Left kidney (tissue), 8 donors: ENCODE measurements at places on chromosomes 11 and 22. TPM values are rescaled to one million over a fixed set of nuclear protein-coding genes. Genes with fewer than 3 reads are reported as not detected.

DNA sequence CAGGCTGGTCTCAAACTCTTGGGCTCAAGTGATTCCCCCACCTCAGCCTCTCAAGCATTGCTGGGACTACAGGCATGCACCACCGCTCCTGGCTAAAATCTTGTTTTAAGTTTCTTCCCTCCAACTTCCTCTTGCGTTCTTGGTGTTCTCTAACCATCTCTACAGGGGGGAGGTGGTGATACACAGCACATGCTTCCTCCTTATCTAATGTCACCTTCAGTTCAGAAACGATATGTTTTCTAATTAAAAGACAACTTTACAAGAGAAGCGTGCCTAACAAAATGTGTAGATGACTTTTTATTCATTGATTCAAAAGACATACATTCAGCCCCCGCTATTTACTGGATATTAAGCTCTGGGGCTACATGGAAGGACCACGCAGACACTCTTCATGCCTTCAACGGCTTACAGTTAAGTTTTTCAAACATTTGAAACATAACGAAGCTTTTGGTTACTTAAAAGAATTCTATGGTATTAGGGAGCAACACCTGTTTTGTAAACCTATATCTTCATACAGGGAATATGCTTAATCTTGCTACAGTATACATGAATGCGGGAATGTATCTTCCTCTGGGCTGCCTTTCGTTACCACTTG lies 933 bp upstream of the DLAT start:
- peak; percentile 5 for DNase-seq

DNA sequence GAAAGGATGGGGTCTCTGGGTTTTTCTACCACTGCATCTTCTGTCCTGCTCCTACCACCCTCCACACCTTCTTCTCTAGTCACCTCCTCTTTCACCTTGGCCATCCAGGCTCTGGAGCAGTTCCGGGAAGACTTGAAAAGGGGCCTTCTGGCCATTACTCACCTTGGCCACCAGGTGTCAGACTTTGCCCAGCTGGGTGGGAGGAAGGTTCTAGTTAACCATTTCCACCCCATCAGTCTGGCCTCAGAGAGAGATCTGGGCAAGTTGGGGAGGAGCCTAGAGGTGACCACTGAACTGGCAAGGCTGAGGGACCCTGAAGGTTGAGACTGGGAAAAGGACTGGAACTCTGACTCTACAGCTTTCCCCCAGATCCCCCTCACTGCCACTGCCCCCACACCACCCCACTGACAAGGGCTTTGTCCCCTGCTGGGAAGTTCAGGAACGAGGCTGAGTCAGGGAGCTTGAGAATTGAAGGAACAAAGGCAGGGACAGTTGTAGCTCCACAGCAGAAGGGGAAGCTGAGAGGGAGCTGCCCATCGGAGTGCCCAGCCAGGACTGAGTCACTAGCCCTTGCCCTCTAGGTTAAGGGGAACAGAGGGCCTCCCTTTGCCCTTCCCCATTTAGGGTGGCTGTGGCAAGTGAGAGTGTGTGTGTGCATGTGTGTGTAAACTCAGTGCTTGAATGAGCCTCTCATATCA lies 3.7 kb upstream of the POLD4 start:
- peak; percentile 77 for DNase-seq

GRCh38 chr22:20426259-20426615 lies 11.4 kb downstream of the SCARF2 start:
- no peak for DNase-seq

DNA sequence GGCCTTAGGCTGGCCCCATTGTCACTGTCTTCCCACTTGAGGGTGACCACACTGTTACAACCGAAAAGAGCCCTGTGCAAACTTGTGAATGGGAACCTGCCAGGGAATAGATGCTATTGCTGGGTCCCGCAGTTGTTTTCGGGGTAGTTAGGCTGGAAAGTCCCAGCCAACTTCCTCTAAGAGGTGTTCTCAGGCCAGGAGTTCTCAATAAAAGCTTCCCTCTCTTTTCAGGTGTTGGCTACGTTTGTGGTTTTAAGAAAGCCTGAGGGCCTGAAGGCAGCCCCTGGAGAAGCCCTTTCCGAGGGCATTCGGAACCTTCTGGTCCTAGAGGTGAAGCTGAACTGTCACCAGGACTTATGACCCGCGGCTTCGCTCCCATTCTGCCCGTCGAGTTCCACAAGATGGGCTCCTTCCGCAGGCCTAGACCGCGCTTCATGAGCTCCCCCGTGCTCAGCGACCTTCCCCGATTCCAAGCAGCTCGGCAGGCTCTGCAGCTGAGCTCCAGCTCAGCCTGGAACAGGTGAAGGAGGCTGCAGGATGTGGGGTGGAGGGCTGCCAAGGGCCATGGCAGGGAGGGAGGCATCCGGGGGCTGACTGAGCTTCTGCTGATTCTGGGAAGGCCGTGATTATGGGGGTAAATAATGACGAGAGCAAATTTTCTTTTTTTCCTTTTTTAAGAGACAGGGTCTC lies 104.8 kb downstream of the PRR5L start:
- DNase-seq: no peak

GRCh38 chr11:8267831-8268529 lies 4.3 kb upstream of the LMO1 start:
- DNase-seq: no peak

DNA sequence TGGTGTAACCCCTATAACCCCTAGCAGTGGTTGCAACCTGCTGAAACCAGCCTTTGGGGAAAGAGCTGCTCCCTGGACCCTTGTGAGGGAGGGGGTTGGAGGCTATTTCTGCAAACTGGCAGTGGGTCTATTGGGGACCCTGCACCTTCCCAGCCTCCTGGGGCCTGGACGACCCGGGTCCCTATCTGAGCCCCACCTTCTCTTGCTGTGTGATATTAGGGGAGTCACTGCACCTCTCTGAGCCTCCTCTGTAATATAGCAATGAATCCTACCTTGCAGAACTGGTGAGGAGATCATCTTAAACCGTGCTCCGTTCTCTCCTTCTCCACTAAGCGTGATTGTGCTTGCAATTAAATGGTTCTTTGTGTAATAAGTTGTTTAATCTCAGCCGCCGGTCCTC lies 24.0 kb upstream of the MPPED1 start:
- DNase-seq: no peak

DNA sequence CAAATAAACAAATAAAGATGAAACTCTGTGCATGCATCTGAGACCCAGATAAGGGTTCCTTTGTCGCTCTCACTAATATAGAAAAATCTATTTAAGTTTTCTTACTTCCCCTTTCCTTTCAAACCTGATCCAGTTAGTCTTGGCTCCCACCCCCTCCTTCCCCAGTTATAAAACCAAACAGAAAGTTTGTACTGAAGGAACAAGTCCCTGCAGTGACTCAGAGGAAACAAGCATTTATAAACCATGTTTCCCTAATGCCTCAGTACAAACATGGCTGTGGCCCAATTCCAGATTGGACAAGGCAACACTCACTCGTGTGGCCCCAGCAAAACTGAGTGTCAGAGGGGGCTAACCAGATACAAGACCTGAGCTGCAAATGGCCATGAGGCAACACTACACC lies 65.5 kb upstream of the ARHGAP20 start:
- no peak for DNase-seq

- DNase-seq: no peak
Observed at GRCh38 chr22:40857309-40857855, 434 bp downstream of the XPNPEP3 start.

DNA sequence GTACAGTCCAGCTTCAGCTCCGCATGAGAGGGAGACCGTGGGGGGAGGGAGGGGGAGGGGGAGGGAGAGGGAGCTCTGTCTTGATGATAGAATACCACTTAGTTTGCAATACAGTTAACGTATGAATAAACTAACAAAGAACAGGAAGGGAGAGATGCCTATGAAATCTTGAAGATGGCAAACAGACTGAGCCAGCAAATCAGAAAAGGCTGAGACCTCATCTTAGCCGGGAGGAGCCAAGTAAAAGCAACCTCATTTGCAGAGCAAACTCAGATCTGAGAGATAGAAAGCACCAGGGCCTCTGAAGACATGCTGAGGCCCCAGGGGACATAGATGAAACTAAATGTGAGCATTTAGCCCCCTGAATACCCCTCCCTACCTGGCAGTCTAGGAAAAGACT lies 23.0 kb downstream of the APLP2 start:
- no peak for DNase-seq

DNA sequence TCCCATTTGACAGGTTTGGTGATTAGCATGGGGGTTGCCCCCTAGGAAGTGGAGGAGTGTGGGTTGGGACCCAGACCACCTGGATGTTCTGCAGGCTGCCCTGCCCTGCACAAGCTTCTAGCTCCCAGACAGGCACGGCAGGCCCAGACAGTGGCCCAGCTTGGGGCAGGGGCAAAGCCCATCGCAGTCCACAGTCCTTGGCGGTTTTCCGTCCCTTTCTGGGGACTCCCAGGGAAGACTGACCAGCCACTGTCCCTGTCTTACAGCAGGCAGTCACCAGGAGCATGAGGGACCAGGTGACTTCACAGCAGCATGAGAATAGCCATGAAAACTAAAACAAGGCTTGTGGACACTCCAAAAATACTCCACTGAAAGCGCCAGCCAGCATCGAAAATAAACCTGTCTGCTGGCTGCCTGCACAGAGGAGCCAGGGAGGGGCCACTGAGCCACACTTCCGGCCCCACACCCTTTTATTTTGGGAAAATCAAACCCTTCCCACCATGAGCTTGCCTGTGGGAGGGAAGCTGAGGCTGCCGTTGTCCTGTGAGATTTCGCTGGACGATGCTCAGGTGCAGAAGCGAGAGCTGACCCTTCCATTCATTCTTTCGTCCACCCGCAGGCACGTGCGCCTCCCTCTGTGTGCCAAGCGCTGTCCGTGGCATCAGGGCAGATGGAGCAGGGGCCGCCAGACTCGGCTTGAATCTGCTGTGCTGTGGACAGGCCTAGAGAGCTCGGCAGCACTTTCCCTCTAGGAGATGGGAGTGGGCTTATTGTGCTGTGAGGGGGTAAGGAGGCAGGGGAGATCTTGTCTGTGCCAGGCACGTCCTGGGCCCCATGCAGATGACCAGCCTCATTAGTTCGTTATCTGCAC lies 28.0 kb downstream of the FADD start:
- no peak for DNase-seq

GRCh38 chr11:75147875-75148263 lies 3.0 kb upstream of the SLCO2B1 start:
- no peak for DNase-seq

GRCh38 chr11:65558002-65558929 lies at the start of gene LTBP3:
Gene LTBP3, minus strand, starts transcription at chr11:65558359. Its CDS starts 400 bp downstream, at chr11:65557959.
- peak; percentile 80 for DNase-seq

DNA sequence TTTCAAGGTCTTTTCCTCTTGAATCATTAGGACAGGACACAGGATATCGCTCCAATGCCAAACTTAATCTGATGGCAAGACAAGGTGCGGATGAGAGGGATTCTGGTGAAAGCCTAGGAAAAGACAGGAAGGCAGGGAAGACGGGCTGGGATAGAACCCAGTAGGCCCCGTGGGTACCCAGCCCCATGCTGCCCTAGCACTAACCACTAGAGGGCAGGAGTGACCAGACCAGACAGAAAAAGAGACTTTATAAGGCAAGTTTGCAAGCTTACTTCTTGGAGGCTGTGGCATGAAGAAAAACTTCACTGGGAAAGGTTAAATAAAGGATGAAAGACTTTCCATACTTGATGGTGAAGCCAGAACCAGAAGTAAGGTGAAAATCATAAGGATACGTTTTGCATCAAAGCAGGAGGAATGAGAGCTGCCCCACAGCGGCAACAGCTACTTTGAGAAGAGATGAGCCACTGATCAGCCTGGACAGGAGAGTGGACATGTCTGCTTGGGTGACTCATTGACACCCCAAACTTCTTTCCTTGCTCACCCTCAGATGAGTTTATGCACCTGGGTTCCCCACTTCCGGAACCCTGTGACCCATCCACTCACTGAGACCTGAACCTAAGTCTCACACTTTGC lies 39.8 kb downstream of the SYN3 start:
- peak; percentile 60 for DNase-seq

DNA sequence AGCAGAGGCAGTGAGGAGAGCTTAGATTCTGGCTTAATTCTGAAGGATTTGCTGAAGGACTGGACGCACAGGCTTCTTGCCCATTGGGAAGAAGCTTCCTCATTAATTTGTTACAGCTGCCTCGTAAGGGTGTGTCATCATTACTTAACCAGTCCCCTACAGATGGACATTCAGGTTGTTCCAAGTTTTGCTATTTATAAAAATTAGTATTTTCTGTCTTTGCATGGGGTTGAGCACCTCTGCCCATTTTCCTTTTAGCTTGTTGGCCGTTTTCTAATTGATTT lies 38.1 kb downstream of the CAPN1 start:
- no peak for DNase-seq

Gene FOLR1
- polyA plus RNA-seq: 50.8 TPM

Gene GLB1L3
- 1.9 TPM for polyA plus RNA-seq

Gene MUC2
- 0.03 TPM for polyA plus RNA-seq

Gene SLC22A8
- polyA plus RNA-seq: 51.0 TPM

Gene OAF
- polyA plus RNA-seq: 36.7 TPM

Gene DNAJB7
- polyA plus RNA-seq: 1.0 TPM

Gene OR4D6
- polyA plus RNA-seq: not detected
